ENCODE measurements at places on chromosomes 2 and 18.

DNA sequence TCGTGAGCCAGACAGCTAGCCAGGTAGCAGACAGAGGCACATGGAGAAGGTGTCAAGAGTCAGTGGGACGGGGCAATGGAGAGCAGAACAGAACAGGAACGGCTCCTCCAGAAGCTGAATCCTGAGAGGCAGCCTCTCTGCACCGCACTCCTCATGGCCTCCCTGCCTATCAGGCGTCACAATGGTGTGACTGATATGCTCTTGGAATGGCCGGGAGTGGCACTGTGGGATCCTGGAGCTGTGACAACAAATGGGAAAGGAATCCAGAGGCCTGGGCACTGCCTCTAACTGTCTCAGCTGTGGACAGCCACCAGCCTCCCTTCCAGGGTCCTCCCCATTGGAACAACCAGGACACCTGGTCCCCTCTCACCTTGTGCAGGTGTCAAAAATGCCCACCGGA, 89.1 kb upstream of the ID2 start:
- no peak for DNase-seq

DNA sequence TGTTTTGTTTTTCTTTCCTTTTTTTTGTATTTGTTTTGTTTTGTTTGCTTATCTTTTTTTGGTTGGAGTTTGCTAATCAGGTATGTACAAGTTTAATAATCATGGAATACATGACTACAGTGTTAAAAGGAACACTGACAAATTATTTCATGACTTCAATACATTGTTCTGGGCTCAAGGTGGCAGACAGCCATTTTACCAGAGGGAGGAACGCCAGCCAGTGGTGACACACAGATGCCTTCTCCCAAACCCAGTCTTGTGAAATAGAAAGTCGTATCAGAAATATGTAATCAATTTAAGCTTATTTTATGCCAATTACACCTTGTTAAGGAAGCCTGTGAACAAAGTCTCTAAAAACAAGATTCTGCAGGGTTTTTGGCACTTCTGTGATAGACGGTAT, 264.0 kb upstream of the EPHA4 start:
- no peak for DNase-seq

DNA sequence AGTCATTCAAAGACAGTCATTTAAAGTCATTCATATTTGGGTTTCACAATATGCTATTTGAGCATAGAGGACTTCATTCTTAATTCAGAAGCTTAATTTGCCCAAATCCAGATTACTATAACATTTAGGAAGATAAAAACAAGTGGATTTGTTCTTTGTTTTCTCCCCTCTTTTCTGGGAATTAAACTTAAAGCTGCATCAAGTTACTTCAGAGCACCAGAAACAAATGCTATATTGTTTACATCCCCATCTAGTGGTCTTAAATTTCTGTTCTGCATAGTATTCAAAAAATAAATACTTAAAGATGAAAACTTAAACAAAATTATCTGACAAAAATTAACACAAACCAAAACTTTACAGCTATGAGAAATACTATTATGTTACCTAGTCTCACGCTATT, 34.7 kb upstream of the MARCHF7 start:
- DNase-seq: no peak

GRCh38 chr18:6598657-6599056, 130.9 kb upstream of the ARHGAP28 start:
- no peak for DNase-seq

GRCh38 chr2:33265584-33266338, 210.7 kb upstream of the RASGRP3 start:
- DNase-seq: no peak

GRCh38 chr2:71070294-71071093, 2.0 kb downstream of the NAGK start:
- DNase-seq: no peak

DNA sequence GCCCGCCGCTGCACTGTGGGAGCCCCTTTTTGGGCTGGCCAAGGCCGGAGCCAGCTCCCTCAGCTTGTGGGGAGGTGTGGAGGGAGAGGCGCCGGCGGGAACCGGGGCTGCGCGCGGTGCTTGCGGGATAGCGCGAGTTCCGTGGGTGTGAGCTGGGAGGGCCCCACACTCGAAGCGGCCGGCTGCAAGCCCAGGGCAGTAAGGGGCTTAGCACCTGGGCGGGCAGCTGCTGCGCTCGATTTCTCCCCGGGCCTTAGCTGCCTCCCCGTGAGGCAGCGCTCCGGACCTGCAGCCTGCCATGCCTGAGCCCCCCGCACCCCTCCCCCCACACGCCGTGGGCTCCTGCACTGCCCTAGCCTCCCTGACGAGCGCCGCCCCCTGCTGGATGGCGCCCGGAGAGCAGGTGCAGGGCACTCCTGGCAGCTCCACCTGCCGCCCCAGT, 124.4 kb downstream of the CCDC178 start:
- DNase-seq: no peak

- DNase-seq: no peak
These were observed 12.5 kb downstream of the ERBB4 start for GRCh38 chr2:212526059-212526458.

DNA sequence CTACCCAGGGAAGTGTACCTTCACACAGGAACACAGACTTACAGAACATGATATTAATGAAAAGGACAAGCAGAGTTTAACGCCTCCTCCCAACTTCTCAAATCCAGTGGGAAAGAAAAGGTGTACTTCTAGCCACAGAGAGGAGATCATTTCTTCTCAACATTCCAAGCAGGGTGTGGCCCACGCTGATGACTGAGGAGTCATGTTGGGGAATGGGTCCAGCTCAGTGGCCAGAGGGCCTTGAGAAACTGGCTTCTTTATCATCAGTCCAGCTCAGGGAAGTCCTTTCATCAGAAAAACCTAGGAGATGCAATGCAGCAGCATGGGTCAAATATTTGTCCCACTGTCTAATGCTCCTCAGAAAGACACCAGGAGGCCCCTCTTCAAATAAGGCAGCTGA, 63.0 kb downstream of the RBM43 start:
- DNase-seq: no peak

GRCh38 chr2:20067992-20068584, 16.7 kb upstream of the LAPTM4A start:
- no peak for DNase-seq

- peak; percentile 80 for DNase-seq
These were observed 74.6 kb downstream of the ARL4C start for GRCh38 chr2:234422273-234422732.

- DNase-seq: no peak
These were observed 122.5 kb upstream of the NCKAP5 start for GRCh38 chr2:133690780-133691179.

DNA sequence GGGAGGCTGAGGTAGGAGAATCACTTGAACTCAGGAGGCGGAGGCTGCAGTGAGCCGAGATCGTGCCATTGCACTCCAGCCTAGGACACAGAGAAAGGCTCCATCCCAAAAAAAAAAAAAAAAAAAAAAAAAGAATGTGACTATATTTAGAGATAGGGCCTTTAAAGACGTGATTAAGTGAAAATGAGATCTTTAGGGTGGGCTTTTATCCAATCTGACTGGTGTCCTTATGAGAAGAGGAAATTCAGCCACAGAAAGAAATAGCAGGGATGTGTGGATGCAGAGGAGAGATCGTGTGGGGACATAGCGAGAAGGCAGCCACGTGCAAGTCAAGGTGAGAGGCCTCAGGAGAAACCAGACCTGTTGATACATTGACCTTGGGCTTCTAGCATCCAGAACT, 69.9 kb upstream of the ACSL3 start:
- no peak for DNase-seq

DNA sequence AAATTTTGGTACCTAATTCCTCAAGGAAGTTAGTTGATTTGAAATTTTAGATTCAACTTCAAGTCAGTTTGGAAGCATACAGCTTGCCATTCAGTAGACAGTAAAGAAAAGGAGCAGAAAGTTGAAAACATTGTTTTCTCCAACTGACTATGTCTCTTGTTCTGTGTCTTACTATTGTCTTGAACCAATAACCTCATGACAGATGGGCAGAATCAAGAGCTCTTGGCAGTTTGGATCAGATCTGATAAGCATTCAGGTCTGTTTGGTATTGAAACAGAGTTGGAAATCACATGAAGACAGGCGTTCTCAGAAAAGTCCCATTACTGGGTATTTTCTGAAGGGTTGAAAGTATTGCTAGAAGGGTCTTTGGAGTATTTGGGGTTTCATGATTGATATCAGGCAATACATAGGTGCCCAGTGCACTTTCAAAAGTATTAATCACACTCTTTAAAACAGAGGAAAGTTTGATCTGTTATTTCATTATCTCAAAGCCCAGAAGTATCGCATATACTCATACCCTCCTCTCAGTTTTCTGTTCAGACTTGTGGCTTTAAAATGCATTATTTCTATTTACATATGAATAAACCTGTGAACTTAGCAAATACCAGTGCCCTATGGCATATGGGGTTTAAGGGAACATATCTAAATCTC, 428.4 kb upstream of the ZEB2 start:
- DNase-seq: no peak

GRCh38 chr2:126971162-126971480, 72.4 kb downstream of the TEX51 start:
- DNase-seq: no peak

GRCh38 chr18:54215069-54215468, 9.4 kb downstream of the MBD2 start:
- no peak for DNase-seq

DNA sequence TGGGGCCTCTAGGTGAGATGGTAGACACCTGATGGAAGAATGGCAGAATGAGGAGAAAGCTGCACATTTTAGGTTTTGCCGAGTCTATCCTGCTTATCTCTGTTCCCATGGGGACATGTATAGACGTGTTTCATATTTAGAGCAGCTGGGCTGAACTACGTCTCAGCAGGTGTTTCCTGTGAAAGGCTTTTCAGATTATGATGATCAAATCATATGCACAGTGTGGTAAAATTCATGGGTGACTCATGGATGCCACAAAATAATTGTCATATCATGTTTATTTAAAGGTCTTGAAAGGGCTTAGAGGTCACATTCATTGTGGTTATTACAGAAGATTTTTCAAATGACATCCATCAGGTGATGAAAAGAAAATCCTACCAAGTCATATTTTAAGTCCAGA, 90.5 kb downstream of the ICOS start:
- peak; percentile 65 for DNase-seq

- DNase-seq: no peak
These were observed 38.7 kb downstream of the SDC1 start for GRCh38 chr2:20186078-20186854.

- no peak for DNase-seq
These were observed 44.0 kb downstream of the TRAK2 start for GRCh38 chr2:201407265-201407664.

GRCh38 chr2:238202326-238203093, 985 bp downstream of the ILKAP start:
- DNase-seq: peak; percentile 1

GRCh38 chr2:61640406-61640805, 102.2 kb upstream of the XPO1 start:
- DNase-seq: no peak

- DNase-seq: no peak
These were observed 184.2 kb downstream of the TMEM247 start for GRCh38 chr2:46663614-46664013.

- peak; percentile 11 for DNase-seq
These were observed 315.5 kb upstream of the MYT1L start for GRCh38 chr2:2646433-2647051.

DNA sequence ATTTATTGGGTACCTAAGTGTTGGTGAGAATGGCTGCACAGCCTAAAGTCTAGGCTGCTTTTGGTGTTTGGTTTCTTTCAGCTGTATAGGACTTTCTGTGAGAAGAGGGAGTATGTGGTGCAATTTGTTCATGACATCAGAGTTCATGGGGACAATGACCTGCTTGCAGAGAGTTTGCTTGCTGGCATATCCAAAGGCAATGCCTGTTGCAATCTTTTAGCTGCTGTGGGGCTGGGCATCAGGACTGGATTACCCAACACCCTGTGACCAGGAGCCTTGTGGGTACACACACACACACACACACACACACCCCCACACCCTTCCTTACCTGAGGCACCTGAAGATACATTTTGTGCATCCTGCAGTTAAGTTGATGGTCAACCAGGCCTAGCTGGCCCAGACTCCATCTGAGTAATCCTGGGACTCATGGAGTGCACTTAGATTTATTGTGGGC, 68.4 kb downstream of the LIPG start:
- no peak for DNase-seq
